ENCODE measurements at places on chromosomes 3 and 15.

DNA sequence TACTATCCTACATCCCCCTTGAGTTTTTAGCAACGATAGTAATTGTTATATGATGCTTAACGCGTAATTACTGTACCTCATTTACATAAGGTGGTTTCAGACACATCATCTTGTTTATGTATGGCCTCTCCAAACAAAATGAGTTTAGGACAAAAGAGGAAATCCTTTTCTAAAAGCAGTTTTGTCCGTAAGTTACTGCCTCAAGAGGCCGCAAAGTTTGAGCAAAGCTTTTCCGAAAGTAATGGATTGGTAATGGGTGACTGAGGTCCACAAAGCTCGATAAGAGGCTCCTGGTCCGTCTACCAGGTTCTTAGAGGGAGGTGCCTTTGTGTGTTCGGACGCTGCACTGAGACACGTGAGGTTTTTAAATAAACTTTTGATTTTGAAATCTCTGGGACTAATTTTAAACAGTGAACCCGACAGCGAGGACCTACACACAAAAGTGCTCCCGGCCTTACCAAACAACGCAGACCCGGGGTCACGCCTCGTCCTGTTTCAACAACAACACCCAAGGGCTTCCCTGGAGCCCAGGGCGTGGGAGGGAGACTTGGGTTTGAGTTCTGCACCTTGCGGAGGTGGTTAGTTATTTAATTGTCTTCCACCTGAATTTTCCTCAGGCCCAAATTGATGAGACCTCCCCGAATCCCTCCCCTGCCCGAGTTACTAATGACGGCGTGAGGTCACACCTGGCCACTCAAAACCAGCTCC is 456 bp upstream of the C15orf61 start:
- no peak for DNase-seq

GRCh38 chr3:52184690-52185089 is 13.3 kb upstream of the ALAS1 start:
- no peak for DNase-seq

GRCh38 chr3:16233806-16234205 is 30.9 kb downstream of the DPH3 start:
- no peak for DNase-seq

GRCh38 chr3:76820481-76820880 is 219.4 kb upstream of the ROBO2 start:
- no peak for DNase-seq

GRCh38 chr15:100383302-100384107 is 41.7 kb upstream of the ADAMTS17 start:
- peak; percentile 66 for DNase-seq

GRCh38 chr3:136196064-136196400 is at the start of gene MSL2:
Gene MSL2 (minus strand): TSS chr3:136196335. CDS start chr3:136195113, 1,222 bp downstream.
- no peak for DNase-seq

GRCh38 chr3:178749471-178749870 is 213.2 kb downstream of the KCNMB2 start:
- DNase-seq: no peak

GRCh38 chr3:151600783-151601182 is 132.9 kb upstream of the AADACL2 start:
- no peak for DNase-seq

DNA sequence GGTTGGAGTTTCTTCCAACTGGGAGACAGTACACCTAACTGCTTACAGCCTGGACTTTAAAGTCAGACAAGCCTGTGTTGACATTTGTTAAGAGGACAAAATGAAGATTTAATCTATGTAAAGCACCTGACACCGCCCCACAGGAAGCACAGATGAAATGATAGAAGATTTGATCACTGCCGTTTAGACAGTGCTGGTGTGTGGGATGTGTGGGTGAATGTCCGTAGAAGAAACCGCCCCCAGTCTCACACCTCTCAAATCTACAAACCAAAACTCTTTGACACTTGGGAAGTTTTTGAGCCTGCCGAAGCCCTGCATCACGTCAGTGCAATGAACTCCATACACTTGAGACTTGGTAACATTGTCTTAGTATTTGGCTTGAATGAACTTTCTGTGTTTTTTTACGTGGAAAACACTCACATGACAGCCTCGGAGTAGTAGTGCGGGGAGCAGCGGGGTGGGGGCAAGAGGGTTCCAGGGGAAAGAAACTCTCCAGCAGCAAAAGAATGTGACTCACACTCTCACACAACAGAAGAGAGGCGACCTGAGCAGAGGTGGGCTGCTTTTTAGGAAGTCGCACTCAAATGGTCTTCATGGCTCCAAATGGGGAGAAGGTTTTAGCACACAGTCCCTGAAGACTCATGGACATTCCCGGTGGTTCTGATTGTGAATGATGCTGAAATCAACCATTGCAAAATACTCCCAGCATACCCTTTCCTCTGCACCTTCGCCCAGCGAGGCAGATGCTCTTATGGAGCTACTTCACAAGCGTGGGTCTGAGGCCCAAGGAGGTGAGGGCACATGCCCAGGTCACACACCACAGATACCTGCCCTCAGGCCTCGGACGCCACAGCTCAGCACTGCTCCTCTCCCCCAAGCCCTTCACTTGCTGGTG is 79.2 kb downstream of the SRGAP3 start:
- no peak for DNase-seq

DNA sequence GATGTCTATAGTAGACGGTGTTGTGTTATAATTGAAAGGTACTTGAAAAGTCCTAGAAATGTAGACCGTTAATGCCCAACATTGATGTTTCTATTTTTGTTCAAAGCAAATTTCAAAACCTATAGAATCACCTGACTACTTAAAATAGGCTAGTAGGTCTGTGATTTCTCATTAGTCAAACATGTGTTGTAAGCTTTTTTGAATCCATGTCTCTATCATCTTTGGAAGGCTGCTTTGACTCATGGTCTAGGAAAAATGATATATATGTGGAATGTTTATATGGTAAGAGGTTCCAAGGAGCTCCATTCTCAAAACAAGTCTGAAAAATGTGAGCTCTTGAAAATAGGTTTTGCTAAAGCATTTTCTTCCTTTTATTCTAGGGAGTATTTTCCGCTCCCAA is 375.3 kb downstream of the LPP start:
- DNase-seq: no peak

DNA sequence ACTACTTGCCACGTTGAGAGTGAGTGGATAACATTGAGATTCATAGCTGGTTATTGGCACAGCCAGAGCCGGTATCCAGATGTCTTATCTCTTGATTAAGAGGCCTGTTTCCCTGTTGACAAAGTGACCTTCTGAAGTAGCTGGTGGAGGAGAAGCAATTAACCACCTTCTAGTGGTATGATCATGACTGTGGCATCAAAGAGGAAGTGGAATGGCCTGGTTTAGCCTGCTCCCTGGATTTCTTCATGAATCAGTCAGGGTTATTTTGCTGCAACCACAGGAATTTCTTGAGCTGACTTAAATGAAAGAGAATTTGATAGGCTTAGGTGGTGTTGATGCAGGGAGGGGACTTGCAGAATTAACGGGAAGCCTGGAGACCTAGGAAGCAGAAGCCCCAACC is 398.3 kb downstream of the MFSD1 start:
- DNase-seq: no peak

DNA sequence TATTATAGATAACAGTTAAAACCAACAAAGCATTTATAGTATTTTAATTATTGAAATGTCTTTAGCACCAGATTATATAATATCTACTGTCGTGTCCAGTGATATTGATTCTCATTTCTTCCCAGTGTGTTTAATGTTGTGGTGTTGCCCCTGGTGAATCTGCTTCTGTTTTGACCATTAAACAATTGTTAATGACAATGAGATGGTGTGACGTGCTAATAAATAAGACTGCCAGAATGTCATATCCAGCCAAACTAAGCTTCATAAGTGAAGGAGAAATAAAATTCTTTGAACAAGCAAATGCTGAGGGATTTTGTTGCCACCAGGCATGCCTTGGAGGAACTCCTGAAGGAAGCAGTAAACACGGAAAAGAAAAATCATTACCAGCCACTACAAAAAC is 480.0 kb upstream of the ROBO1 start:
- no peak for DNase-seq

DNA sequence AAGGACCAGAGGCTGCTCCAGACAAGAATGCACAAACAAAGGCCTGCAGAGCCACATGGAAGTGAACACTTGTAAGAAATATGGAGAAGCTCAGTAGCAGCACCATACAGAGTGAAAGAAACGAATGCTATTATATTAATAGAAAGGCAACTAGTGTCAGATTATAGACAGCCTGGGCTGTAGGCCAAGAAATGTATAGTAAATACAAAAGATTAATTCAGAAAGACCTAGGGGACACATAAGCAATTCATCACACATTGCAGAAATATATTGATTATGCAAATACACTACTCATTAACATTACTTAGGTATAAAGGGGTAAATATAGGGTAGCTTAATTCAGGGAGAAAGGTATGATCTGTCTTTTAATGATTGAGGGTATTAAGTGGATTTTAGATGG is 69.5 kb upstream of the GUCA1C start:
- no peak for DNase-seq

- DNase-seq: no peak
Observed at GRCh38 chr15:93803421-93804152, 427.8 kb upstream of the MCTP2 start.

DNA sequence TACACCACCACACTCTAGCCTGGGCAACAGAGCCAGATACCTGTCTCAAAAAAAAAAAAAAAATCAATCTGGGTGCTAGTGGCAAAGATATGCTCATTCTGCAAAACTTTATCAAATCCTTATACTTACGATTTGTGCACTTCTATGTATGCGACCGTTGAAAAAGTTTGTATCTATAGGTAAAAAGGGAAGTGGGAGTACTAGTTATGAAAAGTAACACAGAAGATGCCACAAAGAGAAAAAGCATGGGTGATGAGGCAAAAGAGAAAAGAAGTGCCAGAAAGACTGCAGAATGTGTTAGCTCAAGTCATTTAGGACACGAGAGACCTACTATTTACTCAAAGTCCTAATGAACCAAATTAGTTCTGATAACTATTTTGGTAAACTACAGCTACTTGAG is 407.8 kb downstream of the SHQ1 start:
- no peak for DNase-seq

- DNase-seq: no peak
Observed at GRCh38 chr3:190552969-190553759, 39.3 kb downstream of the IL1RAP start.

DNA sequence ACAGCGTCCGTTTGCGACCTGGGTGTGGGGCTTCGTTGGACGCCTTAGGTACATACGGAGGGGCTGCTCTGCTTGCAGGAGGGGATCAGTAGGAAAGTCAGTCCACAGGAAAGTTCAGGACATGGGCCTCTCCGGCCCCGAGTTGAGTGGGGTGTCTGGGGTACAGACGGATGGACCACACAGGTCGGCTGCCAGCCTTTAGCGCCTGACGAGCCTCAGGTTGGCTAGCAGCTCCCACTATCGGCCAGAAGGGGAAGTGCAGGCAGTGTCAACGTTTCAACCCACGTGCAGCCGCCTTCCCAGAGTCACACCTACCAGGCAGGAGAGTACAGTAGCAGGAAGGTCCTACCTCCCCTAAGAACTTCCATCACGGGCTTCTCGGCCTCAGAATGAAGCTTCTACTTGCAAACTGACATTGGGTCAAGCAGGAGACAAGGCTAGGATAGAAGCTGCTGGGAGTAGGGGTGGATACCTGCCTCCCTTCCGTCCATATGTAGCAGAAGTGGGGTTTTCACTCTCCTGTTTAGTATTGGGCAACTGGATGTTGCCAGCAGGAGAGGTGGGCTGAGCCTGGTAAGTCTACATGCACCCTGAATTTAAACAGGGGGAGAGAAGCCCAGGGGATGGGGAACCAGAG is 1.8 kb upstream of the SCN5A start:
- peak; percentile 48 for DNase-seq

- DNase-seq: no peak
Observed at GRCh38 chr3:81249540-81250029, 511.9 kb downstream of the GBE1 start.

DNA sequence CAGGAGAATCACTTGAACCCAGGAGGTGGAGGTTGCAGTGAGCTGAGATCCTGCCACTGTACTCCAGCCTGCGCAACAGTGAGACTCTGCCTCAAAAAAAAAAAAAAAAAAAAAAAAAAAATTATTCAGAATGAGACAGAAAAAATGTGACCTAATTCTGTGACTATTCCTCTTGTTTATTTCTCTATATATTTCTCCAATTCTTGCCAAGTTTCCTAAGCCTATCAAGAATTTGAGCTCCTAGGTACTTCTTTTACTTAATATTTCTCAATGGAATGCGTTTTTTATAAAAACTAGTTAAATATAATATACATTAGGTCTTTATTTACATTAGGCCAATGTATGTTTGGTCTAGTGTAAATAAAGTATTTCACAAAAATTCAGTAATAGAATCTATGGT is 86.8 kb downstream of the NAALADL2 start:
- no peak for DNase-seq

GRCh38 chr15:78343276-78344060 is 3.3 kb downstream of the CRABP1 start:
- peak; percentile 58 for DNase-seq

DNA sequence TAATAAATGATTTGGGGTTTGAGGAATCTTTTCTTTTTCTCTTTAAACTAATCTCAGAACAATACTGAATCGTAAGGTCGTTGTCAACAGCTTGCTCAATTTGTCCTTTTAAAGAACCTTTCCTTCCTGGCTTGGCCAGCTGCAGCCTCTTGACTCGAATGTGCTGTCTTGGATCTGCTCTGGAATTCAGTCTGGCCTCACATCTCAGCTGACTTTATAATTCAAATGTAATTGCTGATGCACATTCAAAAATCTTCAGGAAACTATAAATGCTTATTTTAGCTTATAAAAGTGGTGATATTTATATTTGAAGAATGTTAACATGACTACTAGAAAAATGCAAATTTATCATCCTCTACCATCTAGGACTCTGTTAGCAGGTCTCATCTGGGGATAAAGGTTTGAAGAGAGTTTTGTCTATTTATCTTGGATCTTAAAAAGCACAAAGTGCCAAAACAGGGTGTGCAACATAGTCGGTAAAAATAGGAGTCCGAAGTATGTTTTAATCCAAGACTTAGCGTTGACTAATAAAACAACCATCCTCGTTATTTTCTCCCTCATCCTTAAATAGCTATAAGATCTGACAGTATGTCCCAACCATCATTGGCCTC is 1035.2 kb downstream of the MCTP2 start:
- DNase-seq: no peak

DNA sequence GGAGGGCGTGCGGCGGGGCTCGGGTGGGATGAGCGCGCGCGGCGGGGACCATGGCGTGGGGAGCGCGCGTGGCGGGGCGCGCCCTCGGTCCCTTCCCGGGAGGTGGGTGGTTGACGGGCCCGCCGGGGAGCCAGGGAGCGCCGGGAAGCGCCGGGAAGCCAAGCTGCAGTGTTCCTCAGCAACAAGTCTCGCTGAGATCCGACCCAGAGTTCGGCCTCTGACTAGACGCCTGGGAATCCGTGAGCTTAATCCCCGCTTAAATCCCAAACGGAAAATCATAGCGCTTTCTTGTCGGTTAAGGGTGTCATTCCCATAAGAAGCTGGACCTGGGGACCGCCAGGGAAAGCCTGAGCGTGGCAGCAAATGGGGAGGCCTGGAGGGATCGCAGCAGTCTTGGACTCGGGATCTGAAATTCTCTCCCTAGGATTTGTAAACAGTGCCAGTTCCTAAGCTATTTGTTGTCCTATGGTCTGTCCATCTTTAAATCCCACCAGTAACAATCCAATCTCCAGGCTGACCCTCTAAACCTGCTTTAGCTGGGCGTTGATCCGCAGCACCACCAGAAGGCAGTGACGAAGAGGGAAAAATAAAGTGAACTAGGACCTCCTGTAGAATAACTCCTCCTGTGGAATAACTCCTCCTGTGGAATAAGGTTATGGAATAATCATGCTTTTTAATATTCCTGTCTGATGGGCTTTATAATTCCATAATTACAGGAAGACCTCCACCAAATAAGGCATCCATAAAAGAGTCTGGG is 570 bp upstream of the NEDD4 start:
- DNase-seq: peak; percentile 34

GRCh38 chr3:63050548-63051177 is 175.4 kb upstream of the CADPS start:
- DNase-seq: no peak
